ENCODE measurements at places on chromosomes 11 and 22. TPM values are rescaled to one million over a fixed set of nuclear protein-coding genes. Genes with fewer than 3 reads are reported as not detected.

GRCh38 chr11:65417702-65418430 lies 4.7 kb upstream of the NEAT1 start:
- peak; percentile 69 for DNase-seq
- H3K27me3 ChIP-seq, result no peaks in the 10 kb centered on the region
- H3K4me3 ChIP-seq, result peak overlapping the region; percentile 65
- peaks cover 52% of the 10 kb centered on the region for H3K4me1 ChIP-seq
- H3K27ac ChIP-seq, result peak overlapping the region; percentile 100

GRCh38 chr11:44366741-44367140 lies 56.8 kb upstream of the ALX4 start:
- no peak overlapping the region for H3K4me3 ChIP-seq
- no peaks in the 10 kb centered on the region for H3K4me1 ChIP-seq
- no peak for DNase-seq
- H3K27ac ChIP-seq, result no peak overlapping the region

DNA sequence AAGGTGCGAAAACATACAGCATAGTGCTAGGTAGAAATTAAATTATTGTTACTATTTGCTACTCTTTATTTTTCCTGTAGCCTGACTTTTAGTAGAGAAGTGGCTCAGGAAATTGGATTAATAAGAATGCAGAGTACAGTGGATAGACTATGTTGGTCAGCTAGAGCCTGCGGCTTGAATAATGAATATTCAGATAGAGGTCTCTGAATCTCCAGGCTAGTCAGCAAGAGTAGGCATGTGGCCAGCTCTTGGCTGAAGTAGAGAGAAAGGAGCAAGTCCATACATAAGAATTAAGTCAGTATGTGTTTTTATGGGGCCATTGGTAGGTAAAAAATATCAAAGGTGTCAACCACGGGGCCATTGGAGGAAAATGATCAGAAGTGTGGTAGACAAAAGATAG lies 413.5 kb downstream of the NELL1 start:
- H3K36me3 ChIP-seq, result no peaks in the 10 kb centered on the region
- no peak overlapping the region for H3K27ac ChIP-seq
- no peak overlapping the region for H3K4me3 ChIP-seq
- no peak for DNase-seq
- H3K27me3 ChIP-seq, result no peaks in the 10 kb centered on the region
- H3K4me1 ChIP-seq, result no peaks in the 10 kb centered on the region

DNA sequence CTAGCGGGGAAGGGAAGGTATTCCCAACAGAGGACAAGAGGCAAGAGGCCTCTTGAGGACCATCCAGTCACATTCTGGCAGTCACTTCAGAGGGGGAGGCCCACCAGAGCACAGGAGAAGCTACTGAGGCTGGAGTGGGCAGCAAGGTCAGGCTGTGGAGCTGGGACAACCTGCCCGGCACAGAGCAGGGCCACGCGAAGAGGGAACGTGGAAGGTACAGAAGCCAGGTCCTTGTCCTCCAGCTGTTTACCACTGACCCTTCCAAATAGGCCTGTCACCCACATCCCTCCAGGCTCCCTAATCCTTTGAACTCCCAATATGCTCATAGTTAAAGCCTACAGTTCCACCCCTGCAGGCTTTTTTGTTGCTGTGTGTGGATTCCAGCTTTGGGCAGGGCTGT lies 76.9 kb downstream of the IGLL1 start:
- no peaks in the 10 kb centered on the region for H3K36me3 ChIP-seq
- no peaks in the 10 kb centered on the region for H3K4me1 ChIP-seq
- no peak overlapping the region for H3K27ac ChIP-seq
- no peak overlapping the region for H3K4me3 ChIP-seq
- H3K27me3 ChIP-seq, result no peaks in the 10 kb centered on the region

DNA sequence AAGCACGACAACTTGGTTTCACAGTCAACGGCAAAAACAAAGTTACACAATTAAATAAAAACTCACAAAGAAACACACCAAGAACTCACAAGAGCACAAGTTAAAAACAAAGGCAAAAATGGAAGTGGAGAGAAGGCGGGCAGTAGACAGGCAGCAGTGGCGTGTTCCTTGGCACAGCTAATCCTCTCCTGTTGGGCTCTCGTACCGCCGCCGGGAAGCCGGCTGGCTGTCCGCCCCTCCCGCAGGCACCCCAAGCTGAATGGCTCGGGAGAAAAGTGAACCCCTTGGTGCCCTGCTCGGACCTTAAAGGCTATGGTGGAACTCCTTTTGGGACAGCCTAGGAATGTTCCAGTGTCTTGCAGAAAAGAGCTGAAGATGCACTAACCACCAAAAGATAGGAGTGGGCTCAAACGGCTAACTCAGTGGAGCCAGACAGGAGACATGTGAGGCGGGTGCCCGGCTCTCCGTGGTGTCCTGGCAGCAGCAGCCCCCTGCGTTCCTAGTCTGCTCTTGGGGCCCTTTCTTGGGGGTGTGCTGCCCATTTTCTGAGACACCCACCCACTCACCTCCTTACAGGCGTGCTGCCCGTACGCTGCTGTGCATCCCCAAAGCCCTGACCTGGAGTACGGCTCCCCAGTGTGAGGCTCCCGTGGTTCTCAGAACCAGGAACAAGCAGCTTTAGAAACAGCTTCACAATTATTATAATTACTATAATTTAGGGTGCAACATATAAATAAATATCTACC lies 86.1 kb upstream of the BID start:
- H3K36me3 ChIP-seq, result peaks cover 4% of the 10 kb centered on the region
- H3K27me3 ChIP-seq, result no peaks in the 10 kb centered on the region
- no peak for DNase-seq
- no peaks in the 10 kb centered on the region for H3K4me1 ChIP-seq
- no peak overlapping the region for H3K4me3 ChIP-seq

DNA sequence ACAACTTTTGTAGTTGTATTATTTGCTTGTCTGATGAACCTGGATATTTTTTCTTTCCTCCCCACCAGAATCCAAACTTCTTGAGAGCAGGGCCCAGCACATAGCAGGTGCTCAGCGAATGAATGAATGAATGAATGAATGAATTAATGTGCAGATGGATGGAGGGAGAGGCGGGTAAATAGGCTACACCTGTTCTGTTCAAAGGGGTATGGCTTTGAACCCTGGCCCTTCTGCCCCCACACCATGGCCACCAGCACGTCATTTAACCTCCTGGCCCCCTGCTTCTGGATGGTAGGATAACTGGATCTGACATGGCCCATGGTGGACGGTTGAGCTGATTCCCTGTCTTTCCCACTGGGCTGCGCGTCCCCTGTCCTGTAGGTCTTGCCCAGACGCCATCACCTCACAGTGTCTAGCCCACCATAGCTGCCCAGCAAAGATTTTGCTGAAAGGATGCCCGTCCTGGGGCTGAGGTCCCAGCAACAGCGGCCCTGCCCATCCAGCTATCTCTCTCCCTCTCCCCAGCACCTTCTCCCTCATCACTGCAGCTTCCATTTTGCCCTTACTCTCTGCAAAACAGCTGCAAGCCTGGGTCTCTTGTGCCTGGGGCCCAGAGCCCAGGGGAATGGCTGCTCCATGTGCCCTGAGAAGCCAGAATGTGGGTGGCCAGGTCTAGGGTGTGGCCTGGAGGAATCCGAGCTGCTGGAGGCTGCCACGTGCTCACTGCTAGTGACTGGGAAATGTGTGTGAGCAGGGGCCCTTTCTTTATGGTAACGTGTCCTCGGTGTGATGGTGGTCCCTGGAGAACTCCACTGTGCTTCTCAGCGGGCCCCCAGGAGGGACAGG lies 49.3 kb upstream of the LINC01488 start:
- no peaks in the 10 kb centered on the region for H3K36me3 ChIP-seq
- no peaks in the 10 kb centered on the region for H3K4me1 ChIP-seq
- H3K27ac ChIP-seq, result no peak overlapping the region
- no peak overlapping the region for H3K4me3 ChIP-seq
- no peak for DNase-seq
- H3K27me3 ChIP-seq, result no peaks in the 10 kb centered on the region

Gene TRIM49
- total RNA-seq, result not detected

- H3K27me3 ChIP-seq, result no peaks in the 10 kb centered on the region
- H3K4me3 ChIP-seq, result no peak overlapping the region
- no peak for DNase-seq
- no peaks in the 10 kb centered on the region for H3K4me1 ChIP-seq
Measured at GRCh38 chr22:43451371-43452050, 39.7 kb downstream of the MPPED1 start.

DNA sequence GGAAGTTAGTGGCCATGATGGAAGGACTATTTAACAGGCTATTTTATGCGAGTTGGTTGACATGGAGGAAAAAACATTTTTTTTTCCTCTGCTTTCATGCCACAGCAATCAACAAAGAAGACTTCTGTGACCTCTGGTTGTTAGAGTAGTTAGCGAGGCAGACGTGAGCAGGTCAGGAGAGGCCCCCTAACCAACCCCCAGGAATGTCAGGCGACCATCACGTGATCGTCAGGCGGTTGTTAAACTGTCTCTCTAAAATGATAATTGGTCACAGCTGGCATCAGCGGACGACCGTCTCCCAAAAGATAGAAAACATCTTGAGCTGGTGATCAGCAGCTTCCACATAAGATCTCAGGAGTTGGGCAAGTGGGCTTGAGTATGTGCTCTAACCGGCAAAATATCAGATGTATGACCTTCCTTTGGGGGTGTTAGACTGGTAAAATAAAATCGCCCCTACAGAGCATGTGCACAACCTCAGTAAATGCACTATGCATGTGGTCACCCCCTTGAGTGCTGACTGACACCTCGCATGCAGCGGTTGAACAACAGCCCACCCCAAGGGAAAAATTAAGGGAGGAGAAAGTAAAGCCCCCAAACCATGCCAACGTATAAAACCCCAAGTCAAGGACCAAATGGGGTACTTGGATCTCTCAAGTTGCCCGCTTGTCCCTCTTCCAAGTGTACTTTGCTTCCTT lies 20.9 kb upstream of the NARS2 start:
- DNase-seq, result peak; percentile 7
- 0 out of 2 replicates have a peak overlapping the region, but pooled peaks have one; percentile 11 for H3K4me3 ChIP-seq
- H3K36me3 ChIP-seq, result no peaks in the 10 kb centered on the region
- 0 out of 2 replicates have a peak, but pooled peaks cover 2% of the 10 kb centered on the region for H3K27me3 ChIP-seq
- no peaks in the 10 kb centered on the region for H3K4me1 ChIP-seq

GRCh38 chr11:35526370-35526792 lies 965 bp upstream of the PAMR1 start:
- H3K27me3 ChIP-seq, result no peaks in the 10 kb centered on the region
- H3K4me1 ChIP-seq, result peaks cover 53% of the 10 kb centered on the region
- no peaks in the 10 kb centered on the region for H3K36me3 ChIP-seq
- H3K4me3 ChIP-seq, result peak overlapping the region; percentile 82
- no peak for DNase-seq

- H3K36me3 ChIP-seq, result no peaks in the 10 kb centered on the region
Measured at GRCh38 chr11:36953976-36954375, 355.9 kb upstream of the RAG2 start.

GRCh38 chr11:8290081-8290810 lies 26.6 kb upstream of the LMO1 start:
- no peak for DNase-seq
- H3K4me1 ChIP-seq, result no peaks in the 10 kb centered on the region
- peaks cover 7% of the 10 kb centered on the region for H3K27me3 ChIP-seq
- H3K36me3 ChIP-seq, result no peaks in the 10 kb centered on the region
- H3K4me3 ChIP-seq, result no peak overlapping the region

Gene C11orf52
- 3.5 TPM for total RNA-seq

DNA sequence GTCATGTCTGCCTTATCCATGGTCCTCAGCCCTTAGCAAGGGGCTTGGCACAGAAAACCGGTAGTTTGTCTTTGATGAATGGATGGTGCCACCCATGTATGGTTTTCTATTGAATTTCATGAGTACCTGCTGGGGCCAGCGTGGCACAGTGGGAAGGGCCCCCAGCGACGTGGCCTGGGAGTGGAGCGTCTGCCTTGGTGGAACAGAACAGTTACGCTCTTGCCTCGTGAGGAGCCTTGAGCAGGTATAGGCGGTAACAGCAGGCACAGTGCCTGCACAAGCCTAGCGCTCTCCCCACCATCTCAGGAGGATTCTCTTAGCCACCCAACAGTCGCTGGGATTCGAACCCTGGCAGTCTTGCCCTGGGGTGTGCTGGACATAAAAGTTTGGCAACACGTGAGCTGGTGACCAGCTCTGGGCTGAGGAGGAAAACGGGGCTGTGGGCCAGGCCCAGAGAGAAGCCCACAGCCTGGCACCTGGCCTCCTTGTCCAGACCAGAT lies 3.0 kb upstream of the SSH3 start:
- no peak for DNase-seq
- 0 out of 2 replicates have a peak, but pooled peaks cover 12% of the 10 kb centered on the region for H3K4me1 ChIP-seq
- H3K4me3 ChIP-seq, result no peak overlapping the region
- H3K36me3 ChIP-seq, result peaks cover 17% of the 10 kb centered on the region
- no peak overlapping the region for H3K27ac ChIP-seq
- H3K27me3 ChIP-seq, result no peaks in the 10 kb centered on the region

- peaks cover 8% of the 10 kb centered on the region for H3K36me3 ChIP-seq
- no peak overlapping the region for H3K4me3 ChIP-seq
- H3K4me1 ChIP-seq, result peaks cover 25% of the 10 kb centered on the region
- DNase-seq, result peak; percentile 98
- H3K27ac ChIP-seq, result peak overlapping the region; percentile 98
Measured at GRCh38 chr11:46710821-46711269, 8.2 kb upstream of the F2 start.

DNA sequence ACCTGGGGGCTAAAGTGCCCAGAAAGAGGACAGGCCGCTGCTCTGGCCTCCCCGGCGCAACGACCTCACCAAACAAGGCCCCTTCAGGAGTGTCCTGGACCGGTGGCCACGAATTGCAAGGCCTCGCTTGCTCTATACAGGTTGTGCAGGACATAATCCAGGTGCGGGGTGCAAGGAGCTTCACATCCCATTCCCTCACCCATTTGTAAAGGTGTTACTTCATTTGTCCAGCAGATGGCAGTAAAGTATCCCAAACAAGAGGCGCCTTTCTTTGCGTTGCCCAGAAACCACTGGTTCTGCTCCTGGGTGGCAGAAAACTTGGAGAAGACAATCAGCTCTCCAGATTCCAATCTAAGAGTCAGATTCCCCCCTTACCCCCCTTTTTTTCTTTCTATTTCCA lies 35.9 kb upstream of the PRDM11 start:
- peak; percentile 75 for DNase-seq
- peaks cover 35% of the 10 kb centered on the region for H3K27me3 ChIP-seq
- no peak overlapping the region for H3K4me3 ChIP-seq
- H3K36me3 ChIP-seq, result no peaks in the 10 kb centered on the region
- 0 out of 2 replicates have a peak, but pooled peaks cover 4% of the 10 kb centered on the region for H3K4me1 ChIP-seq
- H3K27ac ChIP-seq, result no peak overlapping the region

DNA sequence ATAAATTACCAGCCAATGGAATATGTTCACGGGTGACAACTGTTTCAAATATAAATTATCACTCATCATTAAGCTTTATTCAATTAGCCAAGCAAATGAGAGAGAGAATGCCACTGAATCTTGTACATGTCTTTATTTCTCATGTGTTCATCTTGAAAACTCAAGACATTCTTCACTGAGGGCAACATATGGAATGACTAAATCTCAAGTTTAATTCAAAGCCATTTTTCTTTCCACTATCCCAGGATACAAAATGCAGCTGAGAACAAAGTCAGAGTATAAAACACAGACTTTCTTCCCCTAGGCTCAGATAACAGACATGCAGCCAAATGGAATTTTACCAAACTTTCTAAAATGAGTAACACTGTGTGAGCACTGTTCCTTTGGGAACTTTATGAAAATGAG lies 12.1 kb upstream of the BBOX1 start:
- H3K4me1 ChIP-seq, result no peaks in the 10 kb centered on the region
- no peaks in the 10 kb centered on the region for H3K27me3 ChIP-seq
- H3K27ac ChIP-seq, result no peak overlapping the region
- no peaks in the 10 kb centered on the region for H3K36me3 ChIP-seq
